Neural crest cell (in vitro differentiated cells): ENCODE measurements at places on chromosomes 4 and X. TPM values are rescaled to one million over a fixed set of nuclear protein-coding genes. Genes with fewer than 3 reads are reported as not detected.

CTAG1B gene
- total RNA-seq: not detected in 2 replicates

CT45A1 gene
- total RNA-seq: not detected in 2 replicates

HS6ST2 gene
- 13.9 and 14.2 TPM in 2 replicates for total RNA-seq

SLITRK4 gene
- 2.0 and 2.7 TPM in 2 replicates for total RNA-seq

HAND2 gene
- total RNA-seq: not detected in 2 replicates

ERCC6L gene
- total RNA-seq: 13.3 and 14.2 TPM in 2 replicates

CD99L2 gene
- 38.2 and 40.1 TPM in 2 replicates for total RNA-seq

SLC25A5 gene
- total RNA-seq: 403 and 406 TPM in 2 replicates

PARM1 gene
- 0.73 and 0.96 TPM in 2 replicates for total RNA-seq

DNA sequence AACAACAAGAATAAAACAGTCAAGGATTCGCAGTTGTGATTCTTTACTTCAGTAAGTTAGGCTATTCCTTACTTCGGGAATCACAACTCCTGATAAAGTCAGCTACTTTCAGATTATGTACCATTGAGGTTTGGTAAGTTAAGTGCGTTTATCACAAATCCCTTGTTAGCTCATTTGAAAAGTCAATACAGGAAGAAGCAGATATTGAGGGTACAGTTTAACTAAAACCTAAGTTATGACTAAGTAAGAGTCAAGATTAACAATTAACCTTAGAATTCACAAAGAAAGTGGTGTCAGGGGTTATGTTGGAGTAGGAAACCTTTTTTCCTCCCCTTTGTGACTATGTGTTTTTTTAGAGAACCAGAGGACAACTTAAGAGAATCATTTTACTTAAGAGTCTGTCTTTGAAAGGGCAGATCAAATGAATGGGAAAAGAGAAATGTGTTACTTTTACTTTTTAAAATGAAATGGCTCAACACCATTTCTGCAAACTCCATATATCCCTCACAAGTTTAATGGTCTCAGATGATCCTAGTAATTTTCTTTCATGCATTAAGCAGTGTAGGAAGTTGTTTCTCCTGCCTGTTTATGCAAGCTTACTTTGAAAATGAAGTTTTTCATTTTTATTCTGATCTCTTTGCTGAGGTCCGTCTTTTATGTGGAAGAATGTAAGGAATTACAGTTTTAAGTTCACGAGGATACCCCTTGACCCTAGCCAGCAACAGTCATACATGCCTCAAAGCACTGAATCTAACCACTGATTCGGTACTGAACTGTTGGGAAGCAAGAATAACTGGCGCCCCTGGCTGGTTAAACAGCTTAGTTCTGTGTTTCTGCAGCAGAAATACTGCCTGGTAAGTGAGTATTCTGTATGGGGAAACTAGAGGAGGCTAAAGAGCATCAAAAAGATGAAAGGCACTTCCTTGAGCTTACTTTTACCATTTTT is 211.7 kb downstream of the SLC4A4 start:
- no peak for DNase-seq

- DNase-seq: no peak
Observed at GRCh38 chrX:1400742-1401471, 9.0 kb upstream of the SLC25A6 start.

- DNase-seq: no peak
Observed at GRCh38 chrX:14359316-14359715, 170.0 kb upstream of the GLRA2 start.

- no peak for DNase-seq
Observed at GRCh38 chrX:149848855-149849254, 32.1 kb upstream of the MAGEA8 start.

DNA sequence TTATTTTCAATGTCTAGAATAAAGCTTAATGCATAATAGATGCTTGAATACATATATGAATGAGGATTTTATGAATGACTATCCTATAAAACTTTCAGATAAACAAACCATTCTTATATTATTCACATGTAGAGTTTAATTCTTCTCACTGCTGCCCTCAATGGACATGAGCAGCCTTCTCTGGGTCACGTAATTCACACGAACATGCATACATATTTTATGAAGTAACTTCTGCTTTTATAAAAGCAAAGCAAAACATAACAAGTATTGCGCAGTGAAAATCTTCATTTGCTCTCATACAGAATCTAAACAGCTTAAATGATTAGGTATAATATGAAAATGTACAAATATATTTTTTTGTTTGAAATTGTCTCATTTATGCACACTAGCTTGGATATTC is 116.7 kb downstream of the TMA16 start:
- DNase-seq: no peak

GRCh38 chr4:91887926-91888325 is 415.8 kb upstream of the GRID2 start:
- no peak for DNase-seq

- no peak for DNase-seq
Observed at GRCh38 chr4:8391972-8392371, 48.6 kb downstream of the ACOX3 start.

GRCh38 chr4:22780317-22780716 is 87.6 kb downstream of the GBA3 start:
- DNase-seq: no peak

GRCh38 chr4:175947117-175947722 is 118.4 kb upstream of the WDR17 start:
- no peak for DNase-seq

- DNase-seq: no peak
Observed at GRCh38 chr4:73723023-73723422, 17.3 kb upstream of the CXCL8 start.
